M059J (cell line): ENCODE measurements at places on chromosomes 7 and 10. TPM values are rescaled to one million over a fixed set of nuclear protein-coding genes. Genes with fewer than 3 reads are reported as not detected.

The ST8SIA6 gene
- total RNA-seq: 0.10 TPM in 1 of 2 replicates, not detected in the other

The BHLHA15 gene
- not detected in 2 replicates for total RNA-seq

The H2BK1 gene
- total RNA-seq: not detected in 2 replicates

The CLDN4 gene
- 0.62 and 1.1 TPM in 2 replicates for total RNA-seq

The COL13A1 gene
- total RNA-seq: 5.7 and 15.6 TPM in 2 replicates

The RNLS gene
- total RNA-seq: 22.5 and 22.8 TPM in 2 replicates

The CDK14 gene
- total RNA-seq: 3.9 and 6.5 TPM in 2 replicates

The UCMA gene
- total RNA-seq: not detected in 2 replicates

The TMEM176B gene
- total RNA-seq: not detected in 2 replicates

The PTER gene
- not detected in 2 replicates for total RNA-seq

The GJC3 gene
- total RNA-seq: not detected in 2 replicates

The PDLIM1 gene
- 55.3 and 69.1 TPM in 2 replicates for total RNA-seq
